Stimulated activated CD4-positive, alpha-beta T cell treated with anti-CD3 and anti-CD28 coated beads, Interleukin-2, amount 100 ng/mL, for 48 hours (primary cell): ENCODE measurements at places on chromosomes 3 and 15.

GRCh38 chr3:166223120-166223519 is 385.9 kb upstream of the BCHE start:
- no peak for DNase-seq

- DNase-seq, result no peak
Observed at GRCh38 chr3:58088501-58088900, 80.3 kb downstream of the FLNB start.

GRCh38 chr3:13976469-13976868 is 96.6 kb upstream of the WNT7A start:
- no peak for DNase-seq

- DNase-seq, result no peak
Observed at GRCh38 chr3:68482565-68482964, 449.8 kb downstream of the TAFA4 start.

DNA sequence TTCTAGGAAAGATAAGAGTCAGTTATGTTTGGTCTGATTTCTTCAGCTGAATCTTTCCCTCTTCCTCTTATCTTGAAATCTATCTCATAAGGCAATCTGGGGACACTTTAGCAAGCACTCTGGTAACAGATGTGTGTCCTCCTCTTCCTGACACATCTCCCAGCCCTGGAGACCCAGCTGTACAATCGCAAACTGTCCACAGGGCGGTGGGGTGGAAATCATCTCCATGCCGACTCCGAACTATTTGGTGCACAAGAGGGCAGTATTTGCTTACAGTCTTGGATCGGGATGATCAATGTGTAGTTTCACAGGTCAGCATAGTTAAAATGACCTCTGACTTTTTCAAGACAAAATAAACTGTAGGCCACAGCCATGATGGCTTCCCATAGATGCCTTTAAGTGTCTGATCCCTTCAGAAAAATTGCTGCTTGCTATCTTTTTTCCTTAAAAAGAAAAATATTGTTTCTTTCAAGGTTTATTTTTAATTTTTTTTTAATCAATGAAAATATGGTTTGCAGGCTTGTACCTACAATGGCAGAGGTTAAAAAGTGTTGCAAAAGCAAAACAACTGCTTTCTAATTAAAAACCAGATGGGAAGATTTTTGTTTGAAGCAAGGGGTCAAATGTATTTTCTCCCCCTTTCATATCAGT is 17.7 kb downstream of the EEFSEC start:
- DNase-seq, result no peak

DNA sequence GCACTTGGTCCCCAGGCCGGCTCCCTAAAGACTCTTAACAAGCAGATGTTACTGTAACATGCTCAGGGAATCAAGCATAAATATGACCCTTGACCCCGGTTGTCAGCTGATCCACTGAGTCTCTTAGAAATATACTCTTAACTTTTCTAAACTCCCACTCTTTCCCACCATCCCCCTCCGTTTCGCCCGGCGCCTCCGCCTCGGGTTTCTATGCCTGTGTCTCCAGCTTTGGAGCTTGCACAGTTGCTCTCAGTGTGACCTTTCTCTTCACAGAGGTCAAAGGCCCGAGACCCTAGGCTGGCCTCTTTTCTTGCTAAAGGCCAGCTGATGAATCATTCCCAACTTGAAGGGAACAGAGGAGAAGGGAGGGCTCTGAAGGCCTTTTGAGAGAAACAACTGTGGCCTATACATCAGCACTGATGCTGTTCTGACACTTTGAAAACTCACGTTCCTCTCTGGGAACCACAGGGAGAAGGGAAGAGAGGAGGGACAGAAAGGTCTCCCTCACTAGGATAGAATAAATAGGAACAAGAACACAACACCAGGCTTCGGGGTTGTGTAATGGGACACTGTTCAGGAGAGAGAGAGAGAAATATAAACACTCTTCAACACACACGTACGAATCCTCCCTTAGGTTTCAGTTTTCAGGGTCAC is 484.5 kb upstream of the NR2F2 start:
- DNase-seq, result no peak
